ENCODE measurements at places on chromosomes 4 and X.

DNA sequence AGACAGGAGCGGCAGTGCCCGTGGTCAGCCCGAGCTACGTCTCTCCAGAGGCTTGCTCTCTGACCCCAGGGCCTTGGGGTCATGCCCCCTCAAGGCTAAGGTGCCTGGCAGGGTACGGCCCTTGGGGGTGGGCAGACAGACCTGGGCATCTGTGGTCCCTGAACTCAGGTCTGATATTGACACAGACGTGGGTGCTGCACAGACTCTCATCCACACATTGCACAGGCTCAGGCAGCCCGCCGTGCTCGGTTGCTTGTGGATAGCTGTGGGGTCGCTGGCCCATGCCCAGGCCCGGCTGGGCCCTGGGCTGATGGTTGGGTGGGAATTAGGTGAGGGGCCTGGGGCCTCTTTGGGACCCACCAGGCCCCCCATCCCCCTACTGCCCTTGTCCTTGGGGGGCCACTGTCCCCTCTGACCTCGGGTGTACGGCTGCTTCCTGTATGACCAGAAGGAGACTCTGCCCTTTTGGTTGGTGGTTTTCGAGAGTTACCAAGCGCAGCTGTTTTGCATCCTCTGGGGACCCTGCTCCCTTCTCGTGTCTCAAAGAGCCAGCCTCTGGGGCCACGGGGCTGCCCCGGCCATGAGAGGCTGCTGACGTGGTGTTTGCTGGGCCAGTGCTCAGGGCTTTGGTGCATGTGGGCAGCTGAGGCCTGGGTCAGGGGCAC, 10.1 kb downstream of the FGFRL1 start:
- no peak for DNase-seq

DNA sequence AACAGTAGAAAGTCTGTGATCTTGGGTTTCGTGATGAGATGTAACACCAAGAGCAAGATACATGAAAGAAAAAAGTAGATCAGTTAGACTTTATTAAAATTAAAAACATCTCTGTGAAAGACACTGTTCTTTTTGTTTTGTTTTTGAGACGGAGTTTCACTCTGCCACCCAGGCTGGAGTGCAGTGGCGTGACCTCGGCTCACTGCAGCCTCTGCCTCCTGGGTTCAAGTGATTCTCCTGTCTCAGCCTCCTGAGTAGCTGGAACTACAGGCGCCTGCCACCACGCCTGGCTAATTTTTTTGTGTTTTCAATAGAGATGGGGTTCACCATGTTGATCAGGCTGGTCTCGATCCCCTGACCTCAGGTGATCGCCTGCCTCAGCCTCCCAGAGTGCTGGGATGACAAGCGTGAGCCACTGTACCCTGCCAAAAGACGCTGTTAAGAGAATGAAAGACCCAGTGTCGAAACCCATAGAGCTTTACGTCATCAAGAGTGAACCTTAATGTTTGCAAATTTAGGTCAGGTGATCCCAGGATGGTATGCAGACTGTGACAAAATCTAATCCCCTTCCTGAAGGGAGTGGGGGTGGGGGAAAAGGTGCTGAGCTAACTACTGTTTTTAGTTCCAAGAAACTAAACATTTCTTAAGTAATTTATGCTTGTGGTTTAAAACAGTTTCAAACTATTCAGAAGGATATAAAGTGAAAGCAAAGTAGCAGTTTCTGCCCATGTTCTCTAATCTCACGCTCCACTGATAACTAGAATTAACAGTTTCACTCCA, 8.0 kb downstream of the OFD1 start:
- DNase-seq = peak; percentile 76

DNA sequence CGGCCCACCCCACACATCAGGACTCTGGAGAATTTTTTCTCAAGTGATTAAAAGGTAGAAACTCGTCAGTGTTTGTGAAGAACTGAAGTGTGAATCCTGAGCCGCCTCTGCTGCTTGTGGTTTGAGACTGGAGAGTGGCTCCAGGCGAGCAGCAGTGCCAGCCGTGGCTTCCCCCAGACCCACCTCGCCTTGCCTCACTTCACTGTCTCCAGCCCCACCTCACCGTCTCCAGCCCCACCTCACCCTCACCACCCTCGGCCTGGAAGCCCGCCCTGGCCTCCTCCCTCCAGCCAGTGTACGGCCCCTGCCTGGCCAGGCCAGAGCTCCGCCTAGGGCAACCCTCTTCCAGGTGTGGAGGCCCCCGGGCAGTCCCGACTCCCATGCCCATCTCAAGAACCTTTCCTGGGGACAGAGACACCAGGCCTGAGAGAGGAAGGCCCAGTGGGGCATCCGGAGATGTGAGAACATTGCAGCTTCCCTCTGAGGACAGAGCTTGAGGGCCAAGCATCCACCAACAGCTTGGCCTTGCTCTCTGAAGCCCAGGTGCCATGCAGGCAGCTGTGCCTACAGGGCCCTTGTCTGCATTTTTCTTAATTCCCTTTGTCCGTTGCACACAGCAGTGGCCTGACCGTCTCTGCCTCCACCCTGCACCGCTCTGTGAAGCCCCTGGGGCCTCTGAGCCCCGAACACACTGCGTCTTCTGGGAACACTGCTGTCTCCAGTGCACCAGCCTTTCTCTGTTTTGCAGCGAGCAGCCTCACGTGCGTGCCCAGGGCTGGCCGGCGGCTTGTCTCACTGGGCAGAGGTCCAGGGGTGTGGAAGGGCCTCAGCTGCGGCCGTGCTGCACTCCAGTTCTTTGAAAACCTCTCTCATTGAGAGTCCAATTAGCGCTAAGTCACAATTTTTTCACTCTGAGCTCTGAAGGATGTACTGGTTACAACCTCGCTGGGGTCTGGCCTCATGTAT, 13.8 kb downstream of the SH3BP2 start:
- DNase-seq = no peak

DNA sequence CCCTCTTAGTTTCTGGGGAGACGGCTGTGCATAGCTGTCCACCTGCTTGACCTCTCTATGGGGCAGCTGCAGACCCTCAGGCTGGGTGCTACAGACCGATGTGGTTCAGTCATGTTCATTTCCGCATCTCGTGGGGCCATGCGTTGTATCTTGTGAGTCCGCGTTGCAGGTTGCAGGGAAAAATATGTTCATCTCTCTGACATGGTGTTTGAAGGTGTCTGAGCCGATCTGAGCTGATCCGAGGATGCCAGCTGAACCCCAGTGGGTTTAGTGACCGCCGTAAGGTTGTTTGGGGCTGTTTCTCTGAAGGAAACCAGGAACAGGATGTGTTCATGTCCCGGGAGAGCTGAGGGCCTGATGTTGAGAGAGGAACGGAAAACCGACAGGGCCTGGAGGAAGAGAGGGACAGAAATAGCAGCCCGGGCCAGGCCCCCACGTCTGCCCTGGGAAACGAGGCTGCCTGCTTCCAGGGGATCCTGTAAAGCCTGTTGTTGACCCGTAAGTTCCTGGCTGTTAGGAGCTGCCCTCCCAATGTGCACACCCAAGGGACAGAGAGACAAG, 9.8 kb upstream of the P2RY8 start:
- DNase-seq = no peak

- DNase-seq = no peak
Observed at GRCh38 chrX:153624196-153625091, 22.6 kb upstream of the DUSP9 start.

- no peak for DNase-seq
Observed at GRCh38 chr4:17894421-17894820, 83.6 kb downstream of the NCAPG start.

DNA sequence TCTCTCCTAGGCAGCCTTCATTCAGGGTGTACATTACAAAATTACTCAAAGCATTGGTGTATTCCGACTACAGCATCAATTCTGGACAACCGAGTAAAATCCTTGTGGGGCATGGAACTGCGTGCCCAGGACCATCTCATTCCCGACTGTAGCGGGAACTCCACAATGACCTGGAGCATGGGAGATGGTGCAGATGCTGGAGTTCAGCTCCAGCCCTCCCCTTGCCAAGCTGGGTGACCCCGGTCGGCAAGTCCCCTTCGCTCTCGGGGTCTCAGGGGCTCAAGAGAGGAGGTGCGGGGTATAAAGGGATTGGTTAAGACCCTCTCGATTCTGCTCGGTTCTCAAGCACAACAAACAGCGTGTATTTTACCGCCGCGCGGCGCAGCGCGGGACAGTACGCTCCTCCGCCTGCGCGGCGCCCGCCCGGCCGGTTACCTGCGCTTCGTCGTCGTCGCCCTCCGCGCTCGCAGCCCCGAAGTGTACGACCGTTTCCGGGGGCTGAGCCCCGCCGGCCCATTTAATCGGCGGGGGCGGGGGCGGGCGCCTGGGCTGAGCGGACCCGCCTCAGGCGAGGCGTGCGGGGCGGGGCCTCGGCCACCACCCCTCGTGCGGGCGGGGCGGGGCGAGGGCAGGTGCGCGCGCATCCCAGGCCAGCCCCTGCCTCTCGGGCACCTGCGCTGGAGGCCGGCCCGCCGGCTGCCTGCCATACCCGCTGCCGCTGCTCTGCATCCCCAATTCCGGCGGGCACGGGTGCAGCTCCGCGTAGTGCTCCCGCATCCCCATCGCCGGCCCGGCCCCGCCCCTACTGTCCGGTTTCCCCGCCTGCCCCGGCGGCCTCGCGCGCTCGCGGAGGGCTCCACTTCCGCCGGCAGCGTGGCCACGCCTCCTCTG, at the start of gene G6PD:
Gene G6PD, minus strand, starts transcription at position 493 of the 891 bp plus-strand sequence. CDS start 691 bp downstream, outside the sequence.
- peak; percentile 76 for DNase-seq

DNA sequence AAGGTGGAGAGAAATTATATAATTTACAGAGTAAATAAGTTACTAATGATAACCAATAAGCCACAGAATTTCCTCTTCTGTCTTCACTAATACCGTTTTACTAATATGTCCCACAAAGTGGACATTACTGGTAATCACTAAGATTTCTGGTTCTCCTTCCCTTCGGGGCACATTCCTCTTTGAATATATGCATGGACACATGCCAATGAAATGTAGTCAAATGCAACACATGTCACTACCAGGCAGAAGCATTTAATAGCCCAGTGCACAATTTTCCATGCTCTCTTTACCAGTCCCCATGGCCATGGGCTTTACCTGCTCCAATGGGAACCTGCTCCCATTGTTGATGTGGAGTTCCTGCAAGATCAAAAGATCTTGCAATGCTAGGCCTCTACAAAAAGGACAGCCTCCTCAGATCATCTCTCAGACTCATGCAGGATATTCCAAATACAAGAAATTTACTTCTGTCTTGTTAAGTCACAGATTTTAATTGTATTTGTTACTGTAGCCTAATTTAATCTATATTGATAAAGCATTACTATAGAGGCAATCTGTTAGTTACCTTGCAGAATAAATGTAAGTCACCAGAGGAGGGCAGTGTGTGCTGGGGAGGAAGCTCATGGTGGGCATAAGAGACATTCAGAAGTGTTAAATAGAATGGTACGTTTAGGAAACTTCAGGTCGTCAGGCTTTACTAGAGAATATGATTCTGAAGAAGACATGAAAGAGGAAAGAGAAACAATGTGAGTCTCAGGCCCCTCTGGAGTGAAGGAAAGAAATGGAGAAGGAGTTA, 37.1 kb upstream of the INPP4B start:
- no peak for DNase-seq

DNA sequence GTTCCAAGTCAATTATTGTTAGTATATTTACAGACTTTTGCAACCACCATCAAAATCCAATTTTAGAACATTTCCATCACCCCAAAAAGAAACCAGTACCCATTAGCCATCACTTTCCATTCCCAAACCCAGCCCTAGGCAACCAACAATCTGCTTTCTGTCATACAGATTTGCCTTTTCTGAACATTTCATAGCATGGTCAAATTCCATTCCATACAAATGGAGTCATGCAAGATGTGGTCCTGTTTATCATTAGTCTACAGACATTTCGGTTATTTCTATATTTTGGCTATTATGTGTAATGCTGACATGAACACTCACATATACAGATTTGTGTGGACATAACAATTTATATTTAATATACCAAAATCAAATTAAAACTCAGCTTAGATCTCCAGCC, 508.7 kb downstream of the ZNF674 start:
- DNase-seq = no peak
